ENCODE measurements at places on chromosomes 13 and 19.
A peak's percentile ranks its signal among the peaks of the same experiment; 100 is the strongest.

DNA sequence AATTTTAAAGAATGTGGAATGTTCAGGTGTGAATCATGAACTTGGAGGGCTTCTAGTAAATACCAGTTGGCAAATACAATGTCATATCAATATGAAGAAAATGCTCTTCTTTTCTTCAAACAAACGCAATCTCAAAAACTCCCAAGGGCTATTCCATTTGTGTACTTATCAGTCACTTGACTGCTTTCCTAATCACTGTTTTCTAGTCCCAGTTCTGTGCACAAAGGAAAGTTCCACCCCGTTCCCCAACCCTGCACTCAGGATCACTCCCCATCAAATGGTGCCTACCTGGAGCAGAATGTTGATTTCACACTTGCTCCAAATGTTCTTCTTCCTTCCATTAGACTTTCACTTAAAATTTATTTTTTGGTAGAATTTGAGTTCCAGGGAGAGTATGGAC lies 92.6 kb upstream of the RFC3 start:
- DNase-seq: no peak

DNA sequence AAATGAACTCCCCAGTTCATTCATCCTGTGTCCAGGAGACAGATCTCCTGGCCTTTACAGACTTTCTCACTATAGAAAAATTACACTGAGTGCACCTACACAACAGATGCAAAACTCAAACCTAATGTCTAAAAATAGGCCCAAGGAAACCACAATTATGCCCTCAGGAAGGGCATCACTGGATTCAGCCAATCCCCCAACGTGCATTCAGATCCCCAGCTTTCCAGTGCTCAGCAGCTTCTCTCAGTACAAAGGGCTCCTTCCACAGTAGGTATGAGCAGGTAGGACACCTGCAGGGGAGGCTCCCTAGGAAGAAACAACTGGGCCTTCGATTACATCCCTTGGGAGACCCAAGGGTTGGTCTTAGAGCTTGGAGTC lies 2.1 kb downstream of the ZNF709 start:
- no peak for DNase-seq

DNA sequence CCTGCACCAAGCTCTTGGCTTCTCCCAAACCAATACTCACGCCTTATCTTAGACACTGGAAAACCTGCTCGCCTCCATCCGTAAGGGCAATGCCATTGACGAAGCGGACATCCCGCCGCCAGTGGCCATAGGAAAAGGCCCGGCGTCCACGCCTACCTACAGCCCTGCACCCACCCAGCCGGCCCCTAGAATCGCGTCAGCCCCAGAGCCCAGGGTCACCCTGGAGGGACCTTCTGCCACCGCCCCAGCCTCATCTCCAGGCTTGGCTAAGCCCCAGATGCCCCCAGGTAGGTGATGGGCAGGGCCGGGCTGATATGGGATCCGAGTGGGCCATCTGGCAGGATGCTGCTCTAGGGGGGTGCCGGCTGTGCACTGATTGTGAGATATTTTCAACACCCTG lies 7.4 kb downstream of the CC2D1A start:
- DNase-seq: no peak

DNA sequence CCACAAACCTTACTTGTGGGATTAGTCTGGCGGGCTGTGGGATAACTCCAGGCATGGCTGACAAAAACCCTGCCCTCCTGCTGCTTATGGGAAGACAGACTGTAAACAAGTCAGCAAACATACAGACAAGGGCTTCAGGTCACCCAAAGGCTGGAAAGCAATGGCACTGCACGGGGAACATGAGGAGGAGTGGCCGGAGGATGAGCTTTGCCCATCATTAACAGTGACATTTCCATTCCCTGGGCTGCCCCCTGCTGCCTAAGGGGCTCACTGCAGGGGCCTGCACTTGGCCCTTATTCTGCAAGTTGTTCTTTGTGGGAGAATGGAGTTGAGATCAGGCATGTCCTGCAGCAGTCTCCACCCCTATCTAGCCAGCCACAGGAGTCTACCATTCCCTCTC lies 91.3 kb downstream of the UQCRFS1 start:
- DNase-seq: no peak

- DNase-seq: no peak
Measured at GRCh38 chr13:51093574-51093973, 17.5 kb downstream of the C13orf42 start.

DNA sequence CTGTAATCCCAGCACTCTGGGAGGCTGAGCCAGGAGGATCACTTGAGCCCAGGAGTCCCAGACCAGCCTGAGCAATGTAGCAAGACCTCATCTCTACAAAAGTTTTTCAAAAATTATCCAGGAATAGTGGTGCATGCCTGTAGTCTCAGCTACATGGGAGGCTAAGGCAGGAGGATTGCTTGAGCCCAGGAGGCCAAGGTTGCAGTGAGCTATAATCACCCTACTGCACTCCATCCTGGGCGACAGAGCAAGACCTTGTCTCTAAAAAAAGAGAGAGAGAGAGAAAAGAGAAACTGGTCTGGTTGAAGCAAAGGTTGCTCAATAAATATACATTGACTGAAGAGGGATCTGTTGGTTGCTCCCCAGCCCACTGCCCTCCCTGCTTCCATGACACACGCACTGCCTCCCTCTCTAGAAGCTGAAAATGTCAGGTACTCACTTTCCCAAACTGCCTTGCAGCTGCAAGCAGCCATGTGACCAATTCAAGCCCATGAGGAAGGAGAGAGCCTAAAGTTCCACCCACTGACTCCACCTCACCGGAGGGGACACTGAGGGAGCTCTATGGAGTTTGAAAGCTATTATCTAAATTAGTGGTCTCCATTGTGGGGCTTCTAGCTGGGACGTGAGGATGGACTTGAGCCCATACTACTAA lies 14.0 kb downstream of the CEACAM16 start:
- DNase-seq: no peak

DNA sequence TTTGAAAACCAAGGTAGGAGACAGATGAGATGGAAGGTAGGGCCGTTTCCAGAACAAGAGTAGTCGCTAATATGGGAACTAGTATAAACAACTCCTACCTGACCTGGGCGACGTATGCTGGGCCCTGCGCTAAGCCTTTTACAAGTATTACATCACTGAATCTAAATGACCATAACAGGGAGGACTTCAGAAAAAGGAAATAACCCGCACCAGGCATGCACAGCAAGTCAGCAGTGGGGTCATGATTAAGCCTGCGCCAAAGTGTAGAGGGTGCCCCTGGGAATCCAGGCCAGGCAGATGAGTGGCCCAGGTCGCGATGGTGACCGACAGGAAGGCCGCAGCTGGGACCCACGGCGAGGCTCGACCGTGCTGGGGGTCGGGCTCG lies 613 bp downstream of the ATP13A1 start:
- no peak for DNase-seq

DNA sequence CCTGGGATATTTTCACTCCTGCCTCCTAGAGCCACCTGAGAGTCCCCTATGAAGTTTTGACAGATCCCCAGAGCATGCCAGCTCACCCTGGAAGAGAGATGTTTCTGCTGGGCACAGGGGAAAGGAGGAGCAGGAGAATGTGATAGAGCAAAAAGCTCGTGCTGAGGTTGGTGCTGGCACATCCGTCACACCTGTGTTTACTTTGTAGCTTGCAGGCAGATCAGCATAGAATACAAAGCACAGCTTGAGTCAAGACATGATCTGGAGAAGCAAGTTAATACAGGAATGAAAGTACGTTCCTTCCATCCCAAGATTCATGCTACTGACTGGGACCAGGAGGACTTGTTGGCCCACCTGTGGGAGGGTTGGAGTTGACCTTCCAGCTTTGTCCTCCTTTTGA lies 46.1 kb downstream of the HSPH1 start:
- no peak for DNase-seq

DNA sequence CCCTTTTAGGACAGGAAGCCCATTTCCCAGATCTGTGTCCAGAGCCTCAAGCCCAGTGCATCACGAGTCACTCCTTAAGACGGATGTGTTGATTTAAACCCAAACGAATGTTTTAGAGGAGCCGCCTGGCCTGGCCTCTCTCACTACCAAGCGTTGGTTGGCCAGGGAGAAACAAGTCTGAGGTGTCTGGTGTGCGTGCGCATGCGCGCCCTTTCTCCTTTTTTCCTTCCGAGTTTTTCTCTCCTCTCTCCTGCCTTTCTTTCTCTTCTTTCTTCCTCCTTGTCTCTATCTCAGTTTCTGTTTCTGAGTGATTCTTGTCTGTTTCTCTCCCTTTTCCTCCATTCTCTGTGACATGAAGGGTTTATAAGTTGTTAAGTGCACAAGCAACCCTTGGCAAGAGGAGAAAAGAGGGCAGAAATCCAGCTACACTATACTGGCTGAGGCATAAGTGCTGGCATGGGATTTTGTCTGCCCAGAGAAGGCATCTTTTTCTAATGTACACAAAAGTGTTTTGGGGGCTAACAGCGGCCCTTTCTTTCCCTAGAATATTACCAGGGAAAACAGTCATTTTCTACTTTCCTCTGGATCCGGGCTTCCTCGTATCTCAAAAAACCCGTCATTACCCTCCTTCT lies 170.5 kb downstream of the DNAJC15 start:
- no peak for DNase-seq

GRCh38 chr19:57675881-57676280 lies 5.9 kb upstream of the ZNF551 start:
- DNase-seq: no peak

- DNase-seq: no peak
Measured at GRCh38 chr13:31670831-31671617, 68.3 kb upstream of the RXFP2 start.

DNA sequence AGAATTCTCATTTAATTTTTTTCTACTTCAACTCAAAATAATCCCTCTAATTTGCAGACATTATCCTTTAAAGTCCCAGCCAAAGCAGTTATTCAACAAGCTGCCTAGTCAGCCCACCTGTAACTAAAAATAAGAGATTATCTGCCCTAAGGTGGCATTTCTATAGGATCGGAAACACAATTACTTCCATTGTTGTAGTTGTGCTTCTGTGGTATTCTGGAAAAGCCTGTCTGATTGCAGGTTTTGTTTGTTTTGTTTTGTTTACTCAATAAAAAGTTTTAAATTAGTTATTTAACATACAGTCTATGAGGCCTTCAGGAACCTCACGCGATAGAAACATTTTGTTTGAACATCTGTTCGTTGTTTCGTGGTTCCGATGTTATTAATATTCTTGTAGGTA lies 101.0 kb downstream of the ZIC5 start:
- DNase-seq: peak; percentile 15

DNA sequence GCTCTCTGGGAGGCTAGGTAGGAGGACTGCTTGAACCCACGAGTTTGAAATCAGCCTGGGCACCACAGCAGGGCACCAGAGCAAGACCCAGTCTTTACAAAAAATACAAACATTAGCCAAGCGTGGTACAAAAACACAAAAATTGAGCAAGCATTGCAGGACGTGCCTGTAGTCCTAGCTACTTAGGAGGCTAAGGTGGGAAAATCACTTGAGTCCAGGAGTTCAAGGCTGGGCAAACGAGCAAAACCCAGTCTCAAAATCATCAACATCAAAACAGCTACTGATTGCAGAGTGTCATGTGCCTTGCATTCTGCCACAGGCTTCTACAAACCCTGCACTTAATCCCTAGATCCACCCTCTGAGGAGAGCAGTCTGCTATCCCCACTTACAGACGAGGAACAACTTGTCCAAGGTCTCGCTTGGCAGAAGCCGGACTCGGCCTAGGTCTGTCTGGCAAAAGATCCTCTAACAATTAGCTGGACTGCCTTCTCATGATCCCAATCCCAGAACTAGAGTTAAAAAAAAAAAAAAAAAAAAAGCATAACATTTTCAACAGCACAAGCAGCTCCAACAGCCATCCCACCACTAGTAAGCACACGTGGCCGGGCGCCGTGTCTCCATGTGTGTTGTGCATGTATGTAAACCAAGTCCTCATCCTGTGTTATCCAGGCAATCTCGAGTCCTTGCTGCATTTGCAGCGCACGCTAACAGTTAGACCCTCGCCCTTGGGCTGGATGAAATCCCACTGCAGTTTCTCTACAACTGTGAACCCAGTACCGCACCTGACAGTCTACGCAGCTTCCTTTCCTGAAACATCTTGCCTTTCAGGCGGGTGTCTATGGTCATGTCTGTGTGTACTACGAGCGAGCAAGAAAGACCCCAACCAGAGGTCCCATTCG lies 2.0 kb downstream of the PPP6R1 start:
- no peak for DNase-seq

- DNase-seq: no peak
Measured at GRCh38 chr13:93320942-93321341, 94.3 kb downstream of the GPC6 start.

GRCh38 chr13:36804588-36804987 lies 14.4 kb upstream of the RFXAP start:
- no peak for DNase-seq

DNA sequence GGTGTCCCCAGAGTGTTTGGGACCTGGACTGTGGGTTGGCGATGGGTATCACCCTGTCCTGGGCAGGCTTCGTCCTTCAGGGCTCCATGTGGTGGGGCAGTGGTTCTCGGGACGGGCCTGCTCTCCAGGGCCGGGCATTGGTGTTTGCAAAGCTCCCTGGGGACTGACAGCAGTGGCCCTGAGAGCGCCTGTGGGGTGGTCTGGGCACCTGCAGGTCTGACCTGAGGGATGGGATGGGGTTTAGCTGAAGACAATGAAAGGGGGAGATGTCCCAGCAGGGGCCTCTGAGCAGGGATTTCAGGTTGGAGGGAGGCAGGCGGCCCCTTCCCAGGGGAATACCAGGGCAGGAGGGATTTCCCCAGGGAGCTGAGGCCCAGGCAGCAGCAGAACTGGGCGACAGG lies 68.3 kb upstream of the MCF2L start:
- no peak for DNase-seq

DNA sequence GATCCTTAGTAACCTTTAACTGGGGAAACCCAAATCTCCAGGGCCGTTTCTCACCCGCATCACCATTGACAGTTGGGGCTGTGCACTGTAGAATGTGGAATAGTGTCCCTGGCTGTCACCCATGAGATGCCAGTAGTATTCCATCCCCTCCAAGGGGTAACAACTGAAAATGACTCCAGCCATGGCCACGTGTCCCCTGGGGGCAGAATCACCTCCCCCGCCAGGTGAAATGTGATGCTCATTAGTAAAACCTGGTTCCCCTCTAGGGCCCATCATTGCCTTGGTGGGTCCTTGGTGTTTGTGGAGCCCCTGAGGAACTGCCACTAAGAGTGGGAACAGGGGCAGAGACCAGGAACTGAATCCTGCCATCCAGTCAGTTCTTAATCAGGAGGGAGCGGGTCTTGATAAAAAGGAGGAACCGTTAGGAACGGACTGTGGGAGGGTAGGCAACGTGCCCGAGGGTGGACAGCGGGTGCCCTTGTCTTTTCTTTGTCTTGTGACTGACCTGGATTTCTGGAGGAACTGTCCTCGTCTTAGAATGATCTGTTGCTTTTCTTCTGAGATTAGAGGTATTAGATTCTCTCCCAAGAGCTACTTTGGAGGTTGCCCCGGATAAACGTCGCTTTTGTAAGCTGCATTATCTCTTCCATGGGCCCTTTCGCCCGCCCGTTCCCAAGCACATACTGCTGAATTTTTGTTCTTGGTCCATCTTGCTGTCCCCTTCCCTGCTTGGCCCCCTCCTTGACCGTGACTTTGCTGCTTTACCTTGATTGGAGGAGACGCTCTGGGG lies 3.5 kb downstream of the MYO9B start:
- DNase-seq: no peak

- DNase-seq: no peak
Measured at GRCh38 chr13:111577956-111578605, 257.6 kb downstream of the TEX29 start.

- DNase-seq: no peak
Measured at GRCh38 chr19:813219-814151, 8.3 kb downstream of the PLPPR3 start.

- no peak for DNase-seq
Measured at GRCh38 chr13:109954441-109954840, 168.1 kb upstream of the IRS2 start.

- DNase-seq: no peak
Measured at GRCh38 chr13:29481603-29482002, 113.9 kb downstream of the SLC7A1 start.
